CD4-positive, alpha-beta T cell treated with Interleukin-10 for 1 hour (primary cell): ENCODE measurements at places on chromosomes 12 and 14.

- no peak for DNase-seq
Observed at GRCh38 chr12:28413460-28414109, 223.3 kb downstream of the CCDC91 start.

DNA sequence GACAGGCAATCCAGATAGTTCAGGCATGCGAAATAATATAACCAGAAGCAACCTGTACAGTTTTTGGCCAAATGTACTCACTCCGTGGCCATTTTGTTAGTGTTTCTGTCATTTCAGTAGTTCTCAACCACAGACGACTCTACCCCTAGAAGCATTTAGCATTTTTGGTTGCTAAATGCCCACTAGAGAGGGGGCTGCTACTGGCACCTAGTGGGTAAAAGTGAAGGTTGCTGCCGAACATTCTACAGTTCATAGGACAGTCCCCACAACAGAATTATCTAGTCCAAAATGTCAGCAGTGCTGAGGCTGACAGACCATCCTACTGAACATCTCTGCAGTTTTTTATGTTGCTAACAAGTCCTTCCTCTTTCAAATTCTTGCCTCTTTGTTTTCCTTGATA, 107.4 kb downstream of the TSHR start:
- DNase-seq = peak; percentile 13

- DNase-seq = no peak
Observed at GRCh38 chr14:104895786-104896661, 28.7 kb upstream of the PLD4 start.

DNA sequence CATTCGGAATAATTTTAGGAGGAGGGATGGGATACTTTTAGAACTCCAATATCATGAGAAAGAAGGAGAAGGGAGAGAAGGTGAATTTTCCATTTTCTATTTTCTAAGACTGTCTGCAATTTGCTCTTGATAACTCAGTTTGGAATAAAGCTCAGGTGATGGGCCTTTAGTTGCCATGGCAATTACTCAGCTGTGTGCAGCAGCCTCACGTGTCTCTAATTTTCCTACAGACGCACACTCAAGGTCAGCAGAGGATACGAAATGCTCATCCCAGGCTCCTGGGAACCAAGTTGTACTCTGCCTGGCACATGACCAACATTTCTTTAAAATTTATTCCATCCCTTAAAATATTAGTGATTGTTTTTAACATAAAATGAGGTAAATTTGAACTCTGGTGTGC, 76.7 kb downstream of the TTC8 start:
- DNase-seq = no peak

DNA sequence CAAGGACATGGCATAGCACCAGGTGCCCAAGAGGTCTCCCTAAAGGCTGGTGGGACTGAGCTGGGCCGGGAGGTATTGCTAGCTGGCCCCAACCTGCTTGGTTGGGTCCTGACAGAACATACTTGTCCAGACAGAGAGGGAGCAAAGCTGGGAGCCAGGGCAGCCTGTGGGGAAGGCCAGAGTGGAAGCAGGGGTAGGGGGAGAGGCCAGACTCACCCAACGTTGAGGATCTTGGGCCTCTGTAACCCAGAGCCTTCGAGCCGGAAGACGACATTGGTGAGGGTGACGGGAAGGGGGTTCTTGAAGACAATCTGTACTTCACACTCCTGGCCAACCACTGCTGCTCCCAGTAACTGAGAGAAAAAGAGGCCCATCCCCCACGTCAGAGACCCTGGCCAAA, 9.0 kb downstream of the TGM1 start:
- no peak for DNase-seq

GRCh38 chr12:109771746-109772621, 58.4 kb downstream of the FAM222A start:
- no peak for DNase-seq

DNA sequence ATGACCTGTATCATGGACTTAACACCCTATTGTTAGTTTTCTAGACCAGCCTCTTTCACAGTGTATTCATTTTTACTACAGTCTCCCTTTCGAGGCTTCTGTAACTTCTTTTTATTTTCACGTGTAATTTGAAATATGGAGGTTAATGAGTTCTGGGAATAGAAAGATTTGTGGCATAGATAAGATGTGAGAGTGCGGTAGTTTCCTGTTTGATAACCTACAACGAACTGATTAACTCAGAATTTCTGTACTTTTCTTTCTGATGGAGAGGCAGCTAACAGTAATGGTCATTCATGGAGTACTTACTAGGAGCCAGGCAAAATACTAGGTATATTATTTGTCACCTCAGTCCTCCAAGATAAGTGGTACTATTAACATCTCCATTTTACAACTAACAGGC, 21.2 kb downstream of the POLR3B start:
- peak; percentile 14 for DNase-seq

- no peak for DNase-seq
Observed at GRCh38 chr14:77681196-77682157, 26.3 kb downstream of the ALKBH1 start.

- no peak for DNase-seq
Observed at GRCh38 chr12:82665142-82665923, 21.4 kb upstream of the TMTC2 start.

DNA sequence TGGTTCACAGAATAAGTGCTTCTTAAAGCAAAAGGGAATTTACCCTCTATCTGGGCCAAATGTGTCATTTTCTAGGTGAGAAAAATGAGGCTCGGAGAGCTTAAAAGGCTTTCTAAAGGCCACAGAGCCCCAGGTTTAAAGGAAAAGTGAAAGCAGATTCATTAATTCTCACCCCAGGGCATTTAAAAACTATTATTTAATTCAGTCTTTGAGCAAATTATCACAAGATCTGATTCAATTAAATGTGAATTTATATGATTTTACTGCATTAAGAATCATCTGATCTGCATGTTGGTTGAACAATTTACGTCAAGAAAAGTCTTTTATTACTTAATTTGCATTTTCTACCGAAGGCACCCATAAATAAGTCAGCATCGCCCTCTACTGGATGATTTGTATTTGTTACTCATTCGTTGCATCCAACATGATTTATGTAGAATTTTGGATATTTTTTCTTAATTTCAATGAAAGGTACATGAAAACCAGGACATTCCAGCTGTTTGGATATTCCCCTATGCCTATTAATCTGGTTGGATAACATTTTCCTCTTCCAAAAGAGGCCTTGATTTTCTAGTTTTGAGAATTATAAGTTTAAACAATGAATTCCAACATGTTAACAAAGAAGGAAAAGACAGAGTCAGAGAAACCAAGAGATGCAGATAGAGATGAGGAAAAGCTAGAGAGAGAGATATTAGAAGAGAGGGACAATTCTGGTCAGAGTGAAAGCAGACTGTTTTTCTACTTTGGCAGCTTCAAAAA, 19.1 kb upstream of the DHRS7 start:
- peak; percentile 81 for DNase-seq

DNA sequence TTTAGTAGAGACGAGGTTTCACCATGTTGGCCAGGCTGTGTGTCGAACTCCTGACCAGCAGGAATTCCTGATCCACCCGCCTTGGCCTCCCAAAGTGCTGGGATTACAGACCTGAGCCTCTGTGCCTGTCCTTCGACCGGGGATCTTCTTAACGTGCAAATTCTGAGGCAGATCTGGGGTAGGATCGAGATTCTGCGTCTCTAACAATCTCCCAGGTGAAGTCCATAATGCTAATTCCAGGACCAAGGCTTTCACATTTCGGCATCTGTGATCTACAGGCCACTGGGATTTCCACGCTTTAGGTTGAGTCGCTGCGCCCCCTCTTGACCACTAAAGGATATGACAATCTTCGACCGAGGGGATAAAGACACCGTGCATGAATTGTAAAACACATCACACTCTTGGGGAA, 24.8 kb downstream of the FOS start:
- DNase-seq = peak; percentile 78

DNA sequence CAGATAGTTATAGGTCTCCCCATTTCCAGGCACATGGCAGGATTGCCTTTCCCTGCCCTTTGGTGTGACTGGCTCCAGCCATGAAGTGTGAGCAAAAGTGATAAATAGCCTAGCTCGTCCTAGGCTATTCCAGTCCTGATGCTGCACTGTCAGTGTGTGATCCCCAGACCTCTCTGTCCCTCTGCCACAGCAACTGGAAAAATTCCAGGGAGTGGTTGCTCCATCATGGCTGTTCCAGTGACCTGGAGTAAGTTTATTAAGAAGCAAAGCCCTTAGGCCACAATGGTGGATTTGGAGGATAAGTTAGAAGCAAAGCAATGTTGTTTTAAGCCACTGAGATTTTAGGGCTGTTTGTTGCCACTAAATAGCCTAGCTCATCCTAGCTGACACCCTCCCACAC, 9.8 kb upstream of the KRT83 start:
- no peak for DNase-seq

- DNase-seq = no peak
Observed at GRCh38 chr14:42172304-42172703, 565.6 kb downstream of the LRFN5 start.

GRCh38 chr12:132323171-132324010, 6.0 kb downstream of the GALNT9 start:
- DNase-seq = peak; percentile 6

- DNase-seq = no peak
Observed at GRCh38 chr14:22540293-22540692, 48.7 kb downstream of the DAD1 start.

DNA sequence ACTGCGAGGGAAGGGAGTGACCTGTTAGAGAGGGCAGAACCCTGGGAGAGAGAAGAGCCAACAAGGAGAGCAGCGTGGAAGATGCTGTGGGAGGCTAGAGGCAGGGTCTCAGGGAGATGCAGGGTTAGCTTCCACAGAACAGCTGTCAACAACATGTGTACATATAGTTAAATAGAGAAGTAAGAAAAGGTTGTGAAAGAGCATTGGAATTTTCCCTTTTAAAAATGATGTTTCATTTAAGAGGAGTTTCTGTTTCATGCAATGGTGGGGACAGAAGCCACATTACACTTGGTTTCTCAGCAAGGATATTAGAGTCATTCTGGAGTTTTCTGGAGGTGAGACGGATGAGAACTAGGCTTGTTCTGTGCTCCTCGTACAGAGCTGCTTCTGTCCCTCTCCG, 23.8 kb upstream of the TBC1D30 start:
- DNase-seq = no peak

DNA sequence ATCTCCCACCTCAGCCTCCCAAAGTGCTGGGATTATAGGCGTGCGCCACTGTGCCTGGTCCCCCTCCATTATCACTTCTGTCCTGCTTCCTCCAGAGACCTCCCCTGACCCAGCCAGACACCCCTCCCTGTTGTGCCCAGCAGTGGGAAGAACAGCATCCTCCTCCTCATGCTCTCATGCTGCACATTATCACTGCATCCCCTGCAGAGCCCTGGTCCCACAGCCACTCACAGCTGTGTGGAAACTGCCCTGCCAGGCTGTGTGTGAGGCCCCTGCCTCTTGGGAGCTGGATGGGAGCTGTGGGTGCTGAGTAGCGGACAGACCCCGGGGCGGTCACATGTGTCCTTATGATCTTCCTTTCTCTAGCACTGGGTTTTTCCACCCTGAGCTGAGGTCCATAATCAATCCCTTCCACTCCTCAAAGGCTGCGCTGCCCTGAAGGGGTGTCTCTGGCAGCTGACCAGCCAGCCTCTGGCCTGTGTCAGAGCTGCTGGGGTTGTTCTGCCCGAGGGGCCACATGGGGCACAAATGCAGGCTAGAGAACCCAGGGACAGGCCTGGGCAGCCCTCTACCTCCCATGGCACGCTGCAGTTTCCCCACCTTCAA, 9.2 kb downstream of the HIP1R start:
- DNase-seq = no peak

- no peak for DNase-seq
Observed at GRCh38 chr12:85963326-85963725, 89.2 kb downstream of the NTS start.

DNA sequence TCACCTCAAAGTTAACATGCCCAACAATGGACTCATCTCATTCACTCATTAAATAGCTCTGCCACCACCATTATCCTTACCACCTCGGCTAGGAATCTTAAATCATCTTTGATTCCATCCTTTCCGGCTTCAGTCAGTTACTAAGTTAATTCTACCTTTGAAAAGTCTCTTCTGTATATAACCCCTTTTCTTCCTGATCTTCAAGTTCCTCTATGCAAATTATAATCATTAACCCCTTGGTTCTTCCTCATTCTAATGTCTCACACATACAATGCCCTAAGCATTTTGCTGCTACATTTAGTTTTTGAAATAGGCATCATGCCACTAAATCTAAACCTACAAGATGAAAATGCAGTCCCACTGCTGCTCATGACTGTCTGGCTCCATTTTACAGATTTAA, 51.6 kb downstream of the ATP2B1 start:
- DNase-seq = no peak

GRCh38 chr12:55935738-55936151, 4.8 kb downstream of the DGKA start:
- peak; percentile 31 for DNase-seq

GRCh38 chr12:29709054-29709453, 74.7 kb downstream of the TMTC1 start:
- no peak for DNase-seq

DNA sequence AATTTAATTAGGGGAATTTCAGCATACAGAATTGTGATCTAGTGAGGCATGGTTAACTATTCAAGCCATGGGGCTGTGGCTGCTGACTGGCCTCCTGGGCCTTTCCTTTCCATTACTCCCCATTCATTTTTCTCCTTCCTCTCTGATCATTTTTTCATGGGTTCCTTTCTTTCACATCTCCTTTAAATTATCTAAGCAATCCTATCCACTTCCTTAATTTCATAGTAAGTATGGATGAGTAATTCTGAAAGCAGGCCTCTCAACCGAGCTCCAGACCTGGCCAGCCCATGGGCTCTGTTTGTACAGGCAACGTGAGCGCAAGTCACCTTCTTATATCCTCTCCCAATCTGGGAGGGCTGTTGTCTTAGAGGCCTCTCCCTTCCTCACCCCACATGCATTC, 13.4 kb downstream of the CKAP4 start:
- DNase-seq = no peak

- peak; percentile 87 for DNase-seq
Observed at GRCh38 chr14:92651106-92651757, 97.2 kb downstream of the LGMN start.

DNA sequence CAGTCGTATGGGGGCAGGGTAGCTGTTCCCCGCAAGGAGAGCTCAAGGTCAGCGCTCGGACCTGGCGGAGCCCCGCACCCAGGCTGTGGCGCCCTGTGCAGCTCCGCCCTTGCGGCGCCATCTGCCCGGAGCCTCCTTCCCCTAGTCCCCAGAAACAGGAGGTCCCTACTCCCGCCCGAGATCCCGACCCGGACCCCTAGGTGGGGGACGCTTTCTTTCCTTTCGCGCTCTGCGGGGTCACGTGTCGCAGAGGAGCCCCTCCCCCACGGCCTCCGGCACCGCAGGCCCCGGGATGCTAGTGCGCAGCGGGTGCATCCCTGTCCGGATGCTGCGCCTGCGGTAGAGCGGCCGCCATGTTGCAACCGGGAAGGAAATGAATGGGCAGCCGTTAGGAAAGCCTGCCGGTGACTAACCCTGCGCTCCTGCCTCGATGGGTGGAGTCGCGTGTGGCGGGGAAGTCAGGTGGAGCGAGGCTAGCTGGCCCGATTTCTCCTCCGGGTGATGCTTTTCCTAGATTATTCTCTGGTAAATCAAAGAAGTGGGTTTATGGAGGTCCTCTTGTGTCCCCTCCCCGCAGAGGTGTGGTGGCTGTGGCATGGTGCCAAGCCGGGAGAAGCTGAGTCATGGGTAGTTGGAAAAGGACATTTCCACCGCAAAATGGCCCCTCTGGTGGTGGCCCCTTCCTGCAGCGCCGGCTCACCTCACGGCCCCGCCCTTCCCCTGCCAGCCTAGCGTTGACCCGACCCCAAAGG, 804 bp downstream of the GAPDH start:
- peak; percentile 79 for DNase-seq

- DNase-seq = no peak
Observed at GRCh38 chr12:125412506-125412905, 347.3 kb downstream of the AACS start.

GRCh38 chr14:99254328-99255009, 17.5 kb downstream of the BCL11B start:
- DNase-seq = no peak
